ENCODE measurements at places on chromosomes 13 and 19.
A peak's percentile ranks its signal among the peaks of the same experiment; 100 is the strongest.

GRCh38 chr13:109118521-109118920 is 489.1 kb downstream of the MYO16 start:
- no peak for DNase-seq

GRCh38 chr19:32876919-32877285 is 7.3 kb upstream of the SLC7A9 start:
- DNase-seq = no peak

DNA sequence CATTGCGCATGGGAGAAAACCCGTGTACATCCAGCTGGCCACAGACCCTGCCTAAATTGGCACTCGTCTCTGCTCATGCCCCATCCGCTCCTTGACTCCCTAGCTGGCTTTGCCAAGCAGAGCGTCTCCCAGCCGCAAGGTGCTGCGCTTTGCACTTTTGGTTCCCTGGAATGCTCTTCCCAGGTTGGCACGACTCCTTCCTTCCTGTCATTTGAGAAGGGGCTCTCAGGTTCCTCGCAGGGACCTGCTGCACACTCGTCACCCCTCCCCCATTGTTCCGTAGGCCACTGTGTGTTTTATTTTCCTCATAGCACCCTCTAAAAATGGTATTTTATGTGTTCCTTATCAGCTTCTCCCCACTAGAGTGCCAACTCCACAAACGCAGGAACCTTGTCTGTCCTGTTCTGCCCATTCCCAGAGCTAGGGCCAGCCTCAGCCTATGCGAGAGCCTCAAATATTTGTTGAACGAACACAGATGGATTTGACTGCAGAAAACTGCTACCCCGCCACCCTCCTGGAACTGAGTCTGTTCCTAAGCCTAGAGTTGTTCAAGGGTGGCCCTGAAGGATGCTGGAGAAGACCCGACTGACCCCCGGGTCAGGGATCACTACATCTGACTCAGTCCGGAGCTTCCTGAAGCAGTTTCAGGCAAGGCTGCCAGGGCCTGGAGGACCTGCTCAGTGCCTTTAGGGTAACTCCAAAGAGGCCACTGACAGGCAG is 8.4 kb upstream of the CEBPA start:
- no peak for DNase-seq

- DNase-seq = no peak
These were observed 60.6 kb downstream of the CDADC1 start for GRCh38 chr13:49308097-49308875.

DNA sequence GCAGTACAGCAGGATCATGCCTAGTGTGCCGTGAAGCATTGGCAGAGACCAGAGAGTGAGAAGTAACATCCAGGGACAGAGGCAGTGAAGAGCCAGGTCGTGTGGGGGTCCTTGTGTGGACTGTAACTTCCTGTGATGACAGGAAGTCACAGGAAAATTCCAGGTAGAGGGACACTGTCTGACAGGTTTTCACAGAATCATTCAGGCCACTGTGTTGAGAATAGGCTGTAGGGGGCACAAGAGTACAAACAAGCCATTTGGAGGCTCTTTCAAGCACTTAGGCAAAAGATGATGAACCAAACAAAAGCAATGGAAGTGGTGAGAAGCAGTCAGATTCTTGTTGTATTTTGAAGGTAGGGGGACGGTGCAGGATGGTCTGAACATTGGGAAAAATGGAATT is 46.4 kb downstream of the N4BP2L1 start:
- peak; percentile 32 for DNase-seq

DNA sequence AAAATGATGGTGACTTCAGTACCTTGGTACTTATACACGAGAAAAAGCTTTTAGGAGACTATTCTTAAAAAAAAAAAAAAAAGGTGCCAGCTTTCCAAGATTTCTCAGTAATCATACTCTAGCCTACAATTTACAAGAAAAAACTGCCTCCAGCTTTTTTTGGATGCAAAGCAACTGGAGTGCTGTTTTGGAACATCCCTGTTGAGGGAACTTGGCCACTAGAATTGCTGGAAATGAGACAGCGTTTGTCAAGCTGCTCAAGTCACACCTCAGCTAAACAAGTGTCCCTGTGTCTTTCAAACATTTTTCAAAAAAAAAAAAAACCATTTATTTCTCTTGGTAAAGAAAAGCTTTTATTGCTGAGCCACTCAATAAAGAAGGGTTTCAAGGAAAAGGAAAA is 413.1 kb upstream of the ARGLU1 start:
- DNase-seq = no peak

DNA sequence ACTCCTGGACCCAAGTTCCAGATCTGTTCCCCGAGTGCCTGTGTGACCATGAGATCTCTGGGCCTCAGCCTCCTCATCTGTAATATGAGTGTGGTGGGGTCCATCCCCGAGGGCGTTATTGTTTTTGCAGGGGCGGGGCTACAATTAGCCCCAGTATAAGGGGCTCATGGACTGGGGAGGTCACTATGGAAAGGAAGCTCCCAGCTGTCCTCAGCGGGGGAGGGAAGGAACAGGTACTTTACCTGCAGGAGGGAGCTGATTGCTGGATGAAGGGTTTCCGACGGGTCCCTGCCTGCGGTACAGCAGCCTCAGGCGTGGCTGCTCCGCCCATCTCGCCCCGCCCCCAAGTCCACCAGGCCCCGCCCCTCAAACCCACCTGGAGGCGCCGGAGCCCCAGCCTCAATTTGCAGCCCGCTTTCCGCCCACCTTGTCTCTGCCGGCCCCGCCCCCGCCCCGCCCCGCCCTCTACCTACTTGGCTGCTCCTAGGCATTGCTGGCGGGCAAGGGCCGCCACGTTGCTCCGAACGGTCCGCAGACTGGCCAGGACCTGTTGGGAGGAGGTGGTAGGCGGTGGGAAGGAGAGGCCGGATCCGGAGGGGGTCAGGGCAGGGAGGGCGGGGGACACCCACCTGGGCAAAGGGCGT is 5.5 kb downstream of the PDE4C start:
- no peak for DNase-seq

GRCh38 chr13:109998684-109999533 is 212.5 kb upstream of the IRS2 start:
- no peak for DNase-seq

DNA sequence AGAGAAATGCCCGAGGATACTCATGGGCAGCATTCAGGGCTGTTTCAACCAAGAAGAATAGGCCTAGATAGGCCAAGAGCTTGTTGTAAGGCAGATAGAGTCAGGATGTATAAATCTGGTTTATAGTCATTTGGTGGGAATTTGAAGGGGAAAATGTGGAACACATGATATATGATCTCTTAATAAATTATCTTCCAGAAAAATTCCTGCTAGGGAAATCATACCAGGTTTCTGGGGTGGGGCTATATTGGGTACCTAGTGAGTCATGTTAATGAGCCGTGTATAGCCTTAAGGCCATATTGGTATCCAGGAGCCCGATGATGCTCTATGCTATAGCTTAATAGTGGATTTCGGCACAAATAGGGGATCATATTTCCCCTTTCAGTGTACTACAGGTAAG is 51.5 kb upstream of the HTR2A start:
- DNase-seq = no peak

GRCh38 chr13:112078216-112078615 is 11.3 kb downstream of the SOX1 start:
- DNase-seq = no peak

- no peak for DNase-seq
These were observed 61.1 kb downstream of the IRS2 start for GRCh38 chr13:109725297-109725696.

GRCh38 chr13:113327391-113327765 is 30.3 kb downstream of the LAMP1 start:
- no peak for DNase-seq

- no peak for DNase-seq
These were observed 27.1 kb upstream of the DOCK9 start for GRCh38 chr13:99004978-99005377.

- no peak for DNase-seq
These were observed 8.6 kb downstream of the C19orf25 start for GRCh38 chr19:1470305-1471009.

DNA sequence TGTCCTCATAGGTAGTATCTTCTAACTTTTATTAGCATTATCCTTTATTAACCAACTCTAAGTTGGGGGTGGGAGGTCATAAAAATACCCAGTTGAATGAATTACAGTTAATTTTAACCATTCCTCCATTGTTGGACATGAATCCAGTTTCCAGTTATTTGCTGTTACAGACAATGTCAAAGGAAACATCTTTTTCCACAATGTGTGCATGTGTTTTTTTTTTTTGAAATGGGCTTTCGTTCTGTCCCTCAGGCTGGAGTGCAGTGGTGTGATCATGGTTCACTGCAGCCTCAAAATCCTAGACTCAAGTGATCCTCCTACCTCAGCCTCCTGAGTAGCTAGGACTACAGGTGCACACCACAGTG is 32.0 kb downstream of the KLF5 start:
- no peak for DNase-seq

GRCh38 chr13:113307491-113307890 is 10.5 kb downstream of the LAMP1 start:
- DNase-seq = no peak

- no peak for DNase-seq
These were observed 210.8 kb upstream of the UBL3 start for GRCh38 chr13:30061217-30061616.

GRCh38 chr19:19034204-19034624 is 811 bp downstream of the ARMC6 start:
- peak; percentile 43 for DNase-seq

DNA sequence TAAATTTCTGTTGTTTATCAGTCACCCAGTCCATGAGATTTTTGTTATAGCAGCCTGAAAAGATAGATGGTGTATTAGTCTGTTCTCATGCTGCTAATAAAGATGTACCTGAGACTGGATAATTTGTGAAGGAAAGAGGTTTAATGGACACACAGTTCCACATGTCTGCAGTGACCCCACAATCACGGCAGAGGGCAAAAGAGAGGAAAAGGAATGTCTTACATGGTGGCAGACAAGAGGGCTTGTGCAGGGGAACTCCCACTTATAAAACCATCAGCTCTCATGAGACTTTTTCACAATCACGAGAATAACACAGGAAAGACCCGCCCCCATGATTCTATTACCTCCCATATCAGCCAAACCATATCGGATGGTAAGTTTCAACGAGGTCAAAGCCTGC is 309.2 kb downstream of the LIG4 start:
- no peak for DNase-seq

- no peak for DNase-seq
These were observed 3.0 kb upstream of the WDFY2 start for GRCh38 chr13:51581148-51581820.

DNA sequence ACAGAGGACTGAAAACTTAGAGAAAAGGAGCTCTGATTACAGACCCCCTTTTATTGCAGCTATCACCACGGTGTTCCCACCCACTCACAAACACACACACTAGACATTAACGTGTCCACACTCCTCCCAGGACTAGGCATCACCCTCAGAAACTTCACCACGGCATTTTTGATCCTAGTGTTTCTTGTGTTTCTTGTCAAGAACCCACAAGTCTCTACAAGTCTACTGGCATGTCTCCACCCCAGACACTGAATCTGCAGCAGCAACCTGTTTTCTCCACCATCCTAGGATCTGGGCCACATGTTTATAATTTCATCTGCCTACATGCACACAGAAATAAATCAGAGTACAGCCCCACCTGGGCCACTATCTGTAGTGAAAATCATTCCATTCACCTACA is 4.3 kb downstream of the ZNF486 start:
- no peak for DNase-seq

DNA sequence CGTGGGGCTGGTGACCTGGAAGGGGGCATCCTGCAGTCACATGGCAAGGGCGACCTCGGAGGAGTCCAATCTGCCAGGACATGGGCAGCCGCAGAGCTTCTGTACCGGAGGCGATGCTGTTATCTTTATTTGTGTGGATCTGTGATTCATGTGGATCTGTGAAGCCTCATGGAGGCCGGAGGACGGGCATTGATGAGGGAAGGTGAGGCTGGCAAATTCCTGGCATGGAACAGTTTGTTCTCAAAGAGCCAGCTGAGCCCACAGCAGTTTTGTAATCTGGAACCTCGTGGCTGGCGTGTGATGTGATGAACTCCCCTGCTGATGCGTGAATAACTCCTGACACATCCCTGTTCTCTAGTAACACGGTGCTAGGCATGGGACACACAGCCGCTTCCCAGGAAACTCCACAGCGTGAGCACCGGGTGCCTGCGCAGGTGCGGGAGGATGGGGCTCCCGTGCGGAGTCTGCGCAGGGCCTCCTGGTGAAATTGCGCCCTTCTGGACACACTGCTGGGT is 40.4 kb downstream of the ATP11A start:
- no peak for DNase-seq

GRCh38 chr13:46334035-46334822 is 52.8 kb downstream of the RUBCNL start:
- no peak for DNase-seq

GRCh38 chr13:101799196-101799595 is 346.7 kb downstream of the ITGBL1 start:
- no peak for DNase-seq

GRCh38 chr19:17855280-17856152 is 4.2 kb upstream of the RPL18A start:
- DNase-seq = peak; percentile 95

GRCh38 chr19:55663846-55664536 is 9.2 kb downstream of the U2AF2 start:
- no peak for DNase-seq

- DNase-seq = no peak
These were observed 23.5 kb downstream of the COL5A3 start for GRCh38 chr19:9986787-9987281.

GRCh38 chr19:18951721-18952281 is 10.8 kb upstream of the HOMER3 start:
- DNase-seq = no peak

DNA sequence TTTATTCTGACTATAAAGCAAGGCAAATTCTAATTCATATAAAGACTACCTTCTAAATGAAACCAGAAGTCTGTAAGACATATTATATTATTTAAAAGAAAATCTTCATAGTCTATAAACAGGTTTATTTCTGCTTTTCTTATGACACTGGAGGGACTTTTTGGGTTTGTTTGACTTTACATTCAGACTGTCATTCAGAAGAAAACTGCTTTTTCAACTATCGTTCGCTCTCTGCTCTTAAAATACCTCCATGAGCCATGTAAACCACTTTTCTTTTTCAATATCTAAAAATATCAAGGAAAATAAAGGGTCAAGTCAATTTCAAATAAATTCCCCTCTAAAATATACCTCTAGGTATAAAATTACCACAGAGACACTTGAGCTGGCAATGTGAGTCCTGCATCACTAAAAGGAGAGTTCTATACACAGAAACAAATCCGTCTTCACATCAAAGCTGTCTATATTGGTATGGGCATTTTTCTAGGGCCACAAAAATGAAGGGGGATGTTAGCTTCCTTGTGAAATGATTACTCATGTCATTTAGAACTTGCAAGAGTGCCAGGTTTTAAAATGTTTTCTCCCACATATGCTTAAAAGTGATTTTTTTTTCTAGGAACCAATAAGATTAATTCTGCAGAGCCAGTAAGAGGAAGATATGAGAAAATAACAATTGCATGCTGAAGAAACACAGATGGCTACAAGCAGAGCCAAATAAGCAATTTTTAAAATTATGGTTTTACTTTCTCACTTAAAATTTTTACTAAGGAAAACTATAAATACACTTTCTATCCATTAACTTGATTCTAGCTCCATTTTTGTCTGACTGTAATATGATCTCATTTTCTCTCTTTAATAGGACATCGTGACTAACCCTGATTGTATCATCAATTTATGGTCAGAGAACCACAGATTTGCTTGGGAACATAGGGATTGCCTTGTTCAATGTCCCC is 181.8 kb downstream of the TBC1D4 start:
- DNase-seq = no peak

GRCh38 chr19:1488282-1488601 is 1.9 kb downstream of the PCSK4 start:
- DNase-seq = no peak

- DNase-seq = no peak
These were observed 22.9 kb downstream of the MBNL2 start for GRCh38 chr13:97245011-97245410.
